Thoracic aorta endothelial cell (primary cell): ENCODE measurements at places on chromosomes 6 and 20. TPM values are rescaled to one million over a fixed set of nuclear protein-coding genes. Genes with fewer than 3 reads are reported as not detected.

The POU5F1 gene
- total RNA-seq: 0.27 TPM in 1 of 2 replicates, not detected in the other

The ITPR3 gene
- total RNA-seq: 58.8 and 98.4 TPM in 2 replicates

The CEP57L1 gene
- total RNA-seq: 35.9 and 42.3 TPM in 2 replicates

The DZANK1 gene
- 0.93 and 1.2 TPM in 2 replicates for total RNA-seq

The CALHM5 gene
- total RNA-seq: 7.7 and 9.3 TPM in 2 replicates

The ULBP1 gene
- total RNA-seq: 0.43 and 1.1 TPM in 2 replicates

The RBBP8NL gene
- total RNA-seq: not detected in 2 replicates
